ENCODE measurements at places on chromosomes 11 and 22.

GRCh38 chr22:35894464-35894878, 134.2 kb downstream of the RBFOX2 start:
- DNase-seq: no peak

DNA sequence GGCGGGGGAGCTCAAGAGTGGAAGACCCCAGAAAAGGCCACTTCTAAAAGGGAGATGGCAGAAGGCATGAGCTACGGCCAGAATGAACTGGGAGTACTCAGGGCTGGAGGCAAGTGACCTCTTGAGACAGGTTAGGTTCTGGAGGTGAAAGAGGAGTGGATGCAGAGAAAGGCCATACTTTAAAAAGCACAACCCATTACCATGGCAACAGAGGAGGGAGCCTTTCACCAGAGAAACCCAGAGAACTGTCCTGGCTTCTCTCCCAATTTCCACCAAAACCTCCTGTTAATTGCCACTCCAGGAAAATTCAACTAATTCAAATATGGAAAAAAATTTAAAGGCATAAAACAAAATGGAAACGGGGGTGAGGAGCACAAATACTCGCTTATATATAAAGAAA, 15.8 kb downstream of the A4GALT start:
- no peak for DNase-seq

GRCh38 chr11:15968461-15969130, 387.8 kb downstream of the SOX6 start:
- DNase-seq: no peak

GRCh38 chr11:119619665-119620064, 109.3 kb downstream of the NECTIN1 start:
- DNase-seq: no peak

Measured in stimulated activated CD4-positive, alpha-beta T cell treated with anti-CD3 and anti-CD28 coated beads, Interleukin-15, amount 100 ng/mL, for 1 hour (primary cell).